ENCODE measurements at places on chromosomes 11 and 22.

GRCh38 chr11:61509043-61510029 lies 787 bp downstream of the LRRC10B start:
- DNase-seq = peak; percentile 12

DNA sequence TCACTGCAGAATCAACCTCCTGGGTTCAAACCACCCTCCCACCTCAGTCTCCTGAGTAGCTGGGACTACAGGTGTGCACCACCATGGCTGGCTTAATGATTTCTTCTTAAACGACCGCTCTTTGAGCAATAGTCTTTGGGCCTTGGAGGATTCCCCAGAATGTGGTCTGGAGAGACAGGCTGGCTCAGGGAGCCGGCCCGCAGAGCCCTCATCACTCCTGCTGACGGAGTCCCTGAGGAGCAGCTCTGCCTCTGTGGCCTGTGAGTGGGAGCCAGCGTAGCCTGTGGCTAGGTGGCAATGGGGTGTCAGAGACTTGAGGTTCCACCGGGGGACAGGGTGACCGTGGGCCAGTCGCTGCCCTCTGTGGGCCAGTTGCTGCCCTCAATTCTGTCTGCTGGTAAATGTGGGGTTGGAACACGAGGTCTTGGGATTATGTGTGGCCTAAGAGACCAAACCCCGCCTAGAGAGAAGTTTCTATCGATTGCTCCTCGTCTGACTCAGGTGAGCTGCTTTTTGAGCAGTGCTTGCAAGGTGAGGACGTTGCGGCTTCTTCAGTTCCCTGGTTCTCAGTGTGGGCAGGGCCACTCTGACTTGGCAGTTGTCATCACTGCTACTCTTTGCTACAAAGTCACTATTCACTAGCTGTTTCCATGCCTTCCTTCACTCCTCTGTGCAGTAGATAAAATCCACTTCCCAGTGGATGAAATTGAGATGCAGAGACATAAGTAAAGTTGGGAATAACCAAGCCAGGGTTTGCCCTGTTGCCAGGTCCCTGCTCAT lies 124.8 kb upstream of the NECTIN1 start:
- DNase-seq = no peak

DNA sequence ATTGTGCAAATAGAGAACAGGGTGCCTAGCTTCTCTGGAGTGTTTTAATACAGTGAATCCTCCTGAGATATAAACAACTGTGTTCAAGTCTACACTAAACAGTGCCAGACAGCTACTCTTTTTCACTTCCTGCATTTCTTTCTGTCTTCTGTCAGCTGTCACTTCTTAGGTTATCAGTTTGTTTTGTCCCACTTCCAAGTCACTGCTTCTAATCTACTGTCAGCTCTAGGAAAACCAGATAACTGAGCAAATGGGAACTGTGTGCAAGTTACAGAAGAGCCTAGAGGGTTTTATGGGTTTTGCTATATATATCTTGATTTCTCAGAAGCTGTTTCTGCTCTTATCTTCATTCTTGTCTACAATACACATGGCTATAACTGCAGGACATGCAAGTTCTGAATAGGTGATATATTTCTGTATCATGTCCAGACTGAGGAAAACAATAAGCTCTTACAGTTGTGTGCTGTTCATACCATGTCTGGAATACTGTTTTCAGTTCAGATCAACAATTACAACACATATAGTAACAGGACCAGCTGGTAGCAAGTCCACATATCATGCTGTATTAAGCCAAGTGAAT lies 5.8 kb downstream of the PITPNB start:
- no peak for DNase-seq

GRCh38 chr11:111665777-111666176 lies 63.5 kb downstream of the SIK2 start:
- DNase-seq = no peak

Data from effector memory CD8-positive, alpha-beta T cell (primary cell).